ENCODE measurements at places on chromosomes 1 and 21.

GRCh38 chr1:34709547-34709946 is 45.3 kb upstream of the GJB5 start:
- DNase-seq = no peak

- DNase-seq = no peak
Observed at GRCh38 chr1:215665215-215665614, 98.1 kb downstream of the KCTD3 start.

- DNase-seq = no peak
Observed at GRCh38 chr1:66365635-66366034, 168.3 kb upstream of the SGIP1 start.

- no peak for DNase-seq
Observed at GRCh38 chr1:151864411-151864810, 10.9 kb upstream of the THEM5 start.

DNA sequence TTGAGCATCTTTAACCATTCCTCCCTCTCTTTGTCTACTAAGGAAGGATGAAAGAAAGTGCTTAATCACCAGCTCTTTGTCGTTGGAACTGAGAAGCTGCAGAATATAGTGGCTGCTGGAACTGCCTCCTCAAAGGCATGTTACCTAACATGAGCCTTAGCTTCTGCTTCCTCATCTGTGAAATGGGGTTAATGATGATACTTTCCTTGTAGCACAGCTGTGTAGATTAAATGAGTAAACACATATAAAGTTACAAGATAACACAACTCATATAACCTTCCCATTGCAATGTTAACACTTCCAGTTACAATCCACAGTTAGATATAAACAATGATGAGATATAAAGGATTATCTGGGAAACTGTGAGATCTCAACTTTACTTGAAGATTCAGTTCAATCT is 48.4 kb upstream of the ZNF326 start:
- no peak for DNase-seq

- no peak for DNase-seq
Observed at GRCh38 chr1:229339086-229339485, 3.8 kb downstream of the CCSAP start.

- no peak for DNase-seq
Observed at GRCh38 chr1:19081218-19081893, 124.9 kb upstream of the IFFO2 start.

DNA sequence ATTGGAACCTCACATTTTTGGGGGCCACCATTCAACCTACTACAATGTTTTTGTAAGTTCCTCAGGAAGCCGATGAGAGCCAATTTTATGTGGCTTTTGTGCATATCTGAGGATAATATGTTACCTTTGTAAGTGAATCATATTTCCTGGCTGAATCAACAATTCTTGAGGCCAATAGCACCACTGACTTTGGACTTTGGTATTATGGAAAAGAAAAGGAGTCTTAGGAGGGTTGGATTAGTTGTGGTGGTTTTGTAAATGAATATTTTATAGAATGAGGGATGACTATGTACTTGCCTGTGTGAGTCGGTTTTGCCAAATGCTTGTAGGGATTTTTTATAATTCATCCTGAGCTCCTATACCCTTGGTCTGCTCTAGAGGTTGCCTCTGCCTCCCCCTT is 181.5 kb upstream of the HMGB4 start:
- no peak for DNase-seq

GRCh38 chr1:87393445-87394085 is 64.9 kb downstream of the LMO4 start:
- peak; percentile 26 for DNase-seq

DNA sequence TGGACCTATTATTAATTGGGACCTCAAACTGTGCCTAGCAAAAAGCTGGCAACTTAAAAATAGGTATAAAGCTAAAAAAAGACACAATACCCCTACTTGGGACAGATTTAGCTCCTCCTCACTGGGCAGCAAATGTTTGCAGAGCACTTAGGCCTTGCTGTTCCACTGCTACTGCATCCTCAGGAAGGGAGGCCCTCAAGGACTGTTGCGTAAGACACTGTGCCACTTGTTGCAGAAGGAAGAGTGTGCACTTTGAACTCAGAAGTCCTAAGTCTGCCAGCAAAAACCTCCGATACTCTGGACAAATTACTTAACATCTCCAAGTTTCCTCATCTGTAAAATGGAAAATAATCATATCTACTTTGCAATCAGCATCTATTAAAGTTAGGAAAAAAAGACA is 322.9 kb downstream of the BARHL2 start:
- DNase-seq = no peak

DNA sequence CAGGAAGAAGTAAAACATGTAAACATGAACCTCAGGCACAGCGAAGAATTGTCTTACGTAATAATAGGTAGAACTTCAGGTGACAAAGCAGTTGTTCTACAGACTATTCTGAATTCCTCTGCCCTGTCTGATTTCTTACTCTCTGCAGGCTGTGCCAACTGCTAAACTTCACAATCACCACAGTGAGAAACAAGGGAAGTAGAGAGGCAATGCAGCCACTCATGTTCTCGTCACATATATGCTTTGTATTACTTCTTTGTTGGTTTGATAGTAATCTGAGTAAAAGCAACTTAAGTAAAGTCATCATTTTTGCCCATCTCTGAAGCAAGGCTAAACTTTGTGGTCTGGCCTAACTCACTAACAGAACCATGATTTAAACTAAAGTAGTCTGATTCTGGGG is 21.9 kb downstream of the PIGK start:
- no peak for DNase-seq

- no peak for DNase-seq
Observed at GRCh38 chr1:97392701-97393100, 528.1 kb downstream of the DPYD start.

GRCh38 chr1:66397192-66397591 is 136.8 kb upstream of the SGIP1 start:
- no peak for DNase-seq

DNA sequence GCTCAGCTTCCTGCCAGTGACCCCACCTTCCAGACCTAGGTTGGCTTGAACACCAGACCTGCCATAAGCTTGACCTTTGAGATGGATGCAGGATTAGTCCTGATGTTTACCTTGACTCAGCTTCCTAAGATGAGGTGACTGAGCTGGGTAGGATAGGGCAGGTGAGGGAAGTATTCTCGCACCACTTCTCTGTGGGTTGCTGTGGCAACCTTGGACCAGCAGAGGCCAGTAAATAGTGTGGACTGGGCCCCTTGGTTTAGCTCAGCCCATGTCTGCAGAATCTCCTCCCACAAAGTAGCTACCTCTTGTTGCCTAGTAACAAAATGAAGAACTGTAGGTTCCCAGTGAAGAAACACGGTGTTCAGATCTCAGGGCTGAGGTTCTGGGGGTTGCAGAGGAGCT is 8.4 kb downstream of the RPS6KA1 start:
- no peak for DNase-seq

- DNase-seq = no peak
Observed at GRCh38 chr1:47754221-47754620, 243.0 kb downstream of the TRABD2B start.

DNA sequence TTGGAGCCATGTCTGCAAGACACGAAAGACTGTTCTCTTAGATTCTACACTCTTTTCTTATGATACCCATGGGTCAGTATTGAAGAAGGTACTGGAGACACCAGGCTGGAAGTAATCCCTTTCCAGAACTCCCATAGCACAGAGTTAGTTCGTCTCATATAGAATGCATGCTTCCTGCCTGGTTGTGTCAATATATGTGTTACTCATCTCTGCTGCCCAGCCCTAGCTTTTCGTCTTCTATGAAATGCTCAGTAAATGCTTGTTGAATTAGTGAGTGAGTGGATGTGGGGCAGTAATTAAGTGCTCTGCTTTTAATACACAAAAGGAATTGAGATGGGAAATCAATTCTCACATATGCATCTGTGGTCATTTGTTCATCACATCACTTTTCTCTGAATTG is 32.1 kb downstream of the ADCY10 start:
- no peak for DNase-seq

- no peak for DNase-seq
Observed at GRCh38 chr1:237411621-237412020, 369.6 kb downstream of the RYR2 start.

DNA sequence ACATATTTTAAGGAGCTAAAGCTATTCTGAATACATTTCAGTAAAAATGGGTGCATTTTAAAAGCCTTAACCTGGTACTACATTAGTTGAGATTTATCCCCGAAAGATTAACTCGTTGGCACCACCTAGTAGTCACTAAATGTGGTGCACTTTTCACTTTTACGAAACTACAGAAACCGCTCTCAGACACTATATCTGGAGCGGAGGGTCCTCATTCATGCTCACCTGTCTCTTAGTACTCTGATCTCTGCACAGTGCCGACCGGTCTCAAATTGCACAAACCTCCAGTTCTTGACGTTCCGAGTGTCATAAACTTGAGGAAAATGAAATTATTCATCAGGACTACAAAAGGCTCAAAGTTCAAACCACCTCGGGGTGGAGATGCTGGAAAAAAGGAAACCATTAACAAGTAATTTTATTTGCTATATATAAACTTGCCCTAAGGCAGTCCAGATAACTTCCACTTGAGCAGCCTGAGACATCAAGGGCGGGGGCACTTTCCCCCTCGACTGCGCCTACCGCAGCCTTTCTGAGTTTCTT is 722 bp downstream of the LZIC start:
- peak; percentile 63 for DNase-seq

DNA sequence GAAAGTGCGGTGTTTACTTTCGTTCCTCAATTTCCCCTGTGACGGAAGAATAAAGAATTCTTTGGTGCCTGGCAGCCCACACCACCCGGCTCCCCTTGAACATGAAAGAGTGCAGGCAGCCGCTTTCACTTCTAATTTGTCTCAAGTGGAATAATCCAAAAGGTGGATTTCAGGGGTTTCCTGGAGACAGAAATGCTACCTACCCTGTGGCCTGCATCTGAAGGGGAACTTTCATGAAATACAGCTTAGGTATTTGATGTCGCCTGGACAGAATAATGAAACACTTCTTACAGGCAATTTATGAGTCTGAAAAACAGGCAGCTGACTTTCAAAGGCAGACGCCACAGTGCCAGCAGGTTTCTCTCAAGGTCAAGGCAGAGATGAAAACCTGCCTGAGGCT is 169.5 kb upstream of the USP24 start:
- no peak for DNase-seq

DNA sequence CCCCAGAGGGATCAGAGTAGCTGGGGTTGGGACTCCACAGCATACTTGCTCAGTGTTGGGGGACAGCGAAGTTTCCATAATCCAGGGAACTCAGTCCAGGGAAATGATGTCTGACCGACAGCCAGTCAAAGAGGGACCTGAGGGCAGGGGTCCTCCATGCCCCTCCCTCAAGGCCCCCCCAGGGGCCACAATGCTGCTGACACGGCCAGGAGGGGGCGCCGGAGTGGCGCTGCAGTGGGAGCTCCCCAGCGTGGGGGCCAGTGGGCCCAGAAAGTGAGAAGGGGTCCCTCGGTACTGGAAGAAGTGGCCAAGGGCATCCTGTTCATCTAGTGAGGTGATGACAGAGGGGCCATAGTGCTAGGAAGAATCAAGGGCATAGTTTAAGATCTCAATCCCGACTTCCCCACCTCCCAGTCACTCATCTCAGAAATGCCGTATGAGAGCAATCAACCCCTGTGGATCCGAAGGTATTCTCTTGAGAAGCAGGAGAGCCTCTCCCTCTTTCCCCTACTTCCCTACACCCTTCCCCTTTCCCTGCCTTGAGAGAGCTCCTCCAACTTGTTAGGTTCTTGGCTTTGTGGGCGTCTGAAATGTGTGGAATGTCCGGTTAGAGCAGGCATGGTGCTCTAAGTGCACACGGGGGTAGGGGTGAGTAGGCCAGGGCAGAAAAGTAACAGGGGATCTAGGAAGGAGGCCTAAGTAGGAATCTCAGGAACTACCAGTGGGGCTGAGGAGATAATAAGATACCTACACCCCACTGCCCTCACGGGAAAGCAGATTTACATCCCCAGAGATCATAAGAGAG is 4.1 kb downstream of the NUDT17 start:
- DNase-seq = no peak

GRCh38 chr1:178472531-178472930 is 24.2 kb downstream of the CLEC20A start:
- DNase-seq = no peak

GRCh38 chr1:204115116-204115515 is 36.7 kb downstream of the ETNK2 start:
- DNase-seq = no peak

DNA sequence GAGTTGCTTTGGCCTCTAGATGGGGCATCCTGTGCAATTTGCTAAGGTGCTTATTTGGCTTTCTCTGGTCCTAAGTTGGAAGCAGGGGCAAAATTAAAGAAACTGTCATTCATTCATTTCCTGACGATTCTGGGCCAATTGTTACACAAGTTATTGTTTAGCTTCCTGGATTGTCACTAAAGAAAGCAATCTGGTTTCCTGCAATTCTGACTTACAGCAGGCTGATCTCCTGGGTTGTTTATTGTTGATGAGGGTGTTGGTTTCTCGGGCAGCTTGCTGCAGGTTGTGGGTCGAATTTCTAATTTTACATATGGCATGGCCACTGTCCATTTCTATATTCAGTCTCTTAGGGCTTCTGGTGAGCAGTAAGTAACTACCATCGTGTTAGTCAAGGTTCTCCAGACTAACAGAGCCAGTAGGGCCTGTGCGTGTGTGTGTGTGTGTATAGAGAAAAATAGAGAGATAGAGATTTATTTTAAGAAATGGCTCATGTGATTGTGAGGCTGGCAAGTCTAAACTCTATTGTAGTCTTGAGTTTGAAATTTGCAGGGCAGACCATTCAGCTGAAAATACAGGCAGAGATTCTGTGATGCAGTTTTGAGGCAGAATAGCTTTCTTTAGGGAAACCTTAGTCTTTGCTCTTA is 30.4 kb downstream of the CTH start:
- DNase-seq = no peak

- DNase-seq = no peak
Observed at GRCh38 chr1:13483946-13484345, 29.9 kb downstream of the LRRC38 start.

- DNase-seq = no peak
Observed at GRCh38 chr21:16086121-16086520, 356.3 kb downstream of the USP25 start.

GRCh38 chr21:42389449-42389835 is 6.4 kb downstream of the TMPRSS3 start:
- DNase-seq = no peak

- DNase-seq = no peak
Observed at GRCh38 chr1:192445241-192445640, 128.4 kb downstream of the RGS21 start.

DNA sequence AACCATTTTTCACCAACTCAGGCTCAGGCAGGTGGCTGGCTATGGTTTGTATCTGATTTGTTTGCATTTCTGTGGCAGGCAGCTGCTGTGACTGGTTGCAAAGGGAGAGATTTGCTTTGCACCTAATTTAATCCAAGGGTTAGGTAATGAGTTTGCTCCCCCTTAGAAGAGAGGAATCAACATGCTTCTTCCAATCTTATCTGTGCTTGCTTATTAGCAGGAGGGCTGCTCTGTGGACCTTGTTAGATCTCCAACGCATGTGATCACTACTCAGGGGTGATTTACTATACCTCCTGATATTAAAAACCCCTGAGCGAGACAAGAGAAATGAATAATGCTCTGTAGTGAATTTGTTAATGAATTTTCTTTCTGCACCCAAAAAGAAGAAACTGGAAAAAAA is 20.5 kb downstream of the OLFML3 start:
- DNase-seq = no peak

Measured in NCI-H446 (cell line).